Stimulated activated CD4-positive, alpha-beta T cell treated with anti-CD3 and anti-CD28 coated beads, Interleukin-15, amount 100 ng/mL, for 1 hour (primary cell): ENCODE measurements at places on chromosomes 2 and 18.

GRCh38 chr2:208607694-208608093 is 201.1 kb downstream of the PTH2R start:
- DNase-seq, result no peak

GRCh38 chr2:60297296-60298005 is 256.0 kb downstream of the BCL11A start:
- no peak for DNase-seq

- DNase-seq, result no peak
These were observed 1723.7 kb downstream of the SUCLG1 start for GRCh38 chr2:82735336-82735735.

DNA sequence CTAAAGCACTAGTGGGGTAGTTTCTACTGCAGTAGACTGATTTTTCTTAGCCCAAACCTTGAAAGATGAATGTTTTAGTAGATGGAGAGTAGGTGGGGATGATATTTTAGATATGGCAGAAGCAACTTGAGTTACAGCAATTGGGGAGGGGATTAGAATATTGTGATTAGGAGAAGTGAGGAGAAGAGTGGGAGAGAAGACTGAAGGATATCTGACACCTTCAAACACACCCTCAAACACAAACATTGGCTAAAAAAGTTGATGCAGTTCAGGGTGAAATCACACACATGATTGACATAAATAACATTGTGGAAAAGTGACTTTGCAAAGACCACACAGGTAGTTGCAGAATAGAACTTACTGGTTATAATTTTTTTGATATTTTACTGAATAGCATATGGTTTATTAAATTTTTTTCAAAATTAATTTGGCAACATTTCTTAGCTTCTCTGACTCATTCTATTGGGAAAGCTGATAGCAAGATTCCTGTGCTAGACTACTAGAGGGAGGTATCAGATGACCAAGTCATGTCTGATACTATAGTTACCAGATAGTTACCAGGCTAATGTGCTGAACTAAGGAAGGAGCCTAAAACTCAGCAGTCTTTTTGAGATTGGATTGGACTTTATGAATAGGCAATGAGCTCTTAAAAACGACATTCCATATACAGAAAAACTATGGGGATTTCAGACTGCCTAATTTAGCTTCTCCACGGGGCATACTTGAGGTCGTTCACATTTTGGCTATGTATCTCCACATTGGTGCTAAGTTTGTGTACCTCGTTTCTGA is 73.0 kb downstream of the ACTR3 start:
- DNase-seq, result no peak

DNA sequence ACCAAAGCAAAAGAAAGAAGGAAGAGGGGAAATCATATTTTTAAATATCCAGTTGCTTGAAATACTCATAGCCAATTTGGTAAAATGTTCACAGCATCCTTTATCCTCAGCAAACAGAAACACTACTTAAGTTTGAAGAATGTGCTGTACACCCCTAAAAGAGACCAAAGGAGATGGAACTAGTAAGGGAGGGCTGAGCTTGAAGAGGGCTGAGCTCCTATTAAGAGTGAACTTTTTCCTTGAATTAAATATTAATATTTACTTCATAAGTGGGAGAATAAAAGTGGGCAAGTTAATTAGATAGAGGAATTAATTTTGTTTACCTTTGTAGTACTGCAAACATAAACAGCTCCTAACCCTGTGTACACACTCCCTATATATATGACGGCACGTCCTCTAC is 7.0 kb downstream of the EVX2 start:
- DNase-seq, result no peak

- no peak for DNase-seq
These were observed 85.5 kb downstream of the AGPS start for GRCh38 chr2:177478029-177478428.

GRCh38 chr2:9565436-9566153 is 10.0 kb upstream of the ADAM17 start:
- no peak for DNase-seq

DNA sequence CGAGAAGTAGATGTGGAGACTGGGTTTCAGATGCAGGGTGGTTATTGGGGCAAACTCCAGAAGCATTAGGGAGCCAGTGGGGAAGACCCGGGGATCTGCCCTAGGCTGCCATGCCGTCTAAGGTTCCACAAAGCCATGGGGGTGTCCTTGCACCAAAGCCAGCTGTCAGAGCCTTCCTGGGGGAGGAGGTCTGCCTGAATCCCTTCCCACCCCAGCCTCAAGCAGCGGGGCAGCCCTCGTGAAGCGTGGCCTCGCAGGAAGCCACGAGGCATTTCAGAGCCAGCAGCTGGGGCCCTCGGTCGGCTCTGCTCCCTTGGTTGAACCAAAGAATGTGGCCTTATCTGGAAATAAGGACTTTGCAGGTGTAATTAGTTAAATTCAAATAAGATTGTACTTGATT is 51.2 kb upstream of the UBE2F start:
- DNase-seq, result no peak

- no peak for DNase-seq
These were observed 29.3 kb upstream of the SLC40A1 start for GRCh38 chr2:189609853-189610252.

- no peak for DNase-seq
These were observed 18.5 kb upstream of the NMUR1 start for GRCh38 chr2:231548752-231549151.

- DNase-seq, result no peak
These were observed 1059.7 kb downstream of the TSN start for GRCh38 chr2:122815120-122815519.

DNA sequence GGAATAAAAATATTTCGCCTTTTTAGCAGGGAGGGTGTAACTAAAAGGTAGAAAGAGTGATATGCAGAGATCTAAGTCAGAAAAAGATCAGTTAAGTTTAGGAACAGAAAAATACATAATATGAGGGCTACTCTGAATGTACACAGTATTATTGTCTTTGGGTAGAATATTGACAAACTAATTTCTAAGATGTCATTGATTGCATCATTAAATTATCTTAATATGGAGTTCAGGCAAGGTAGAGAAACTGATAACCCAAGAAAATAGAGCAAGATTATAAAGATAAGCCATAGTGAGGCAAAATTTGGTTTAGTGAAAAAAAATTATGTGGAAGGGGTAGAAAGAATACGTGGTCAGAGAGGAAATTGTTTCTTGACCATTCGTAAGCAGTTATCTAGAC is 629.0 kb upstream of the NXPH2 start:
- no peak for DNase-seq

DNA sequence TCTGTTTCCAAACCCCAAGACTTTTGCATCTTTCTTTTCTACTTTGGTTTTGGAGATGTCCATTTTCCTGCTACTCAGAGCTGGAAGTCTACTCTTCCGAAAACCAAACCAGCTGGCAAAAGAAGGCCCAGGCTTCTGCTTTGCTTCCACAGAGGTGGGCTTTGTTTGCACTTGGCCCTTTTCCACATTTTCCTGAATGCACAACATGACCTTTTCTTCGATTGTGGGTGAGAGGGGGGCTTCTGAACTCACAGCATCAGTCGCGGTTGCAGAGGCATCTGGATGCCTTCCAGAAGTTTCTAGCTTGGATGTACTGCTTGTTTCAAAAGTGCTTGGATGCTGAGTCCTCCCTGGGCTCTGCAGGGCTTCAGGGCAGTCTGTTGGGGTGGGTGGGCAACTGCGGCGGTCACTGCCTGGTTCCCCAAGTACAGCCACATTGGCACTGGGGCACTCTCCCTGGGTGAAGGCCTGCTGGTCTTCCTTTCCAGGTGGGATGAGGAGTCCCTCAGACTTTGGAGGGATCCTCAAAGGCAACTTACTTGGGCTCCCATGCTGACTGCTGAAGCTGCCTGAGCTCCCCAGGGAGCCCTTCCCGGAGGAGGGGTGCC is 112.3 kb upstream of the LYPD1 start:
- no peak for DNase-seq

DNA sequence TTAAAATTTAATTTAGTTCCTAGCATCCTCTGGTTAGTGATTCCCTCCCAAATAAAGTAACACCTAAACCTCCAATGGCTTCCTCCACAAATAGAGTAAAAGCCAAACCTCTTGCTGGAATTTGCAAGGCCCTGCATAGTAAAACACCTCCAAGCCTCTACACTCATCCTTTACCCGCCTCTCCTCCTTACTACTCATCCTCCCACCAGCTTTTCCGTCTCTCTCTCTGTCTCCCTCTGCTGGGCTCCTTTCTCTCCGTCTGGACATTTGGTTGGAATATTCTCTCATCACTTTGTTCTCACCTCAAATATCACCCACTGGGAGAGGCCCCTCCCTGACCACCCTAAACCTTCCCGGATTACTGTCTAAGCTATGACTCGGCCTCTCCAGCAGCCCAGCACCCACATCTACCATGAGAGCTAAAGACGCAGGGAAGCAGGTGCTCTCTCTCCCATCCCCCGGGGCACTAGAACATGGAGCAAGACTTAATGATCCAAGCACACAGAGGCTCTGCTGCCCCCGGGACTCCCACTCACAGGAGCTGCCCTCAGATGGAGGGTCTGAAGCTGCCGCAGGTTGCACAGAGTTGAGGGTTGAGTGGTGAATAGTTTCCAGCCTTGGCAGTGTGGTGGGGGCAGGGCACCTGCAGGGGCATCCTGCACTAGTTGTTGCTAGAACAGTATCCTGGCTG is 167.2 kb downstream of the FBXO15 start:
- DNase-seq, result no peak

GRCh38 chr2:77101796-77102452 is 420.3 kb downstream of the LRRTM4 start:
- DNase-seq, result no peak

GRCh38 chr2:40430776-40431599 is 20.9 kb downstream of the SLC8A1 start:
- DNase-seq, result no peak

DNA sequence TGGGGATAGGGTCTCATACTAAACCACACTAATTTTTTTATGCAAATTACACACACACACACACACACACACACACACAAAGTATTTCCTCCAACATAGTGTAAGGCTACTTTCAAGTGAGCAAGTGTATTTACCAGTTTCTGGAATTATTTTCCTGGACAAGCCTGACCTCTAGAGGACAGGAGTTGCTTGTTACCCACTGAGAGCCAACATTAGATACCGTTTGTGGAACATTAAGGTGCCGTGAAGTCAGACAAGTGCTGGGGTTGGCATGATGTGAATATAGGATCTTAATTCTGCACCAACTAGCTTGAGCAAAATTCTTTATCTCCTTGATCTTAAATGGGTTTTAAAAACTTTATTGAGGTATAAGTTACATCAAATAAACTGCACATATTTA is 39.3 kb upstream of the SERPINB2 start:
- DNase-seq, result no peak

GRCh38 chr2:86557836-86558235 is 5.4 kb downstream of the CHMP3 start:
- DNase-seq, result no peak

DNA sequence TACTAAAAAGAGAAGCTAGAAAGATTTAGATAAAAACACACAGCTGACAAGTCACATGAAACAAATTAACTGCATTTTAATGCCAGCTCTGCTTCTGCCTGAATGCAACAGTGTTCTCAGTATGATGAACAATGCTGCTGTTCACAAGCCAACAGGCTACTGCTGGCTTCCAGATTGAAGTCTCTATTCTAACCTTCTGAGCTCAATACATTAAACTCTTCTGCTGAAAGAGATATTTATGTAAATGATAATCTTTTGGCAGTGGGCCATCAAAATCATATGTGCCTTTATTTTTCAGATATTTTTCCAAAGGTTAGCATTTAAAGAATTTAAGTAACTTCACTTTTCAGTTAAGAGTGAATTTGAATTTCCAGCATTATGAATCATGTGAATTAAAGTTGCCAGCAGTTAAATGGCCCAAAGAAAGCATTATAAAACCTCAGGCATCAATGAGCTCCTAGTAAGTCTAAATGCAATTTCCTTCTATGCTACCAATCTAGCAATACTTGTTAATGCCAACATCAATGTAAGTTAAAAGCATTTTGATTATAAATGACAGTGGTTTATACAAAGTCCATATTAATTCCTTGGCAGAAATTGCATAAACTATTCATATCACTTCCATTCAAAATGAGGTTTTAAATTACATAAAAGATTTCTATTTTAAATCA is 72.4 kb downstream of the ID2 start:
- no peak for DNase-seq

- DNase-seq, result no peak
These were observed 465 bp downstream of the SEPTIN10 start for GRCh38 chr2:109613081-109613921.

DNA sequence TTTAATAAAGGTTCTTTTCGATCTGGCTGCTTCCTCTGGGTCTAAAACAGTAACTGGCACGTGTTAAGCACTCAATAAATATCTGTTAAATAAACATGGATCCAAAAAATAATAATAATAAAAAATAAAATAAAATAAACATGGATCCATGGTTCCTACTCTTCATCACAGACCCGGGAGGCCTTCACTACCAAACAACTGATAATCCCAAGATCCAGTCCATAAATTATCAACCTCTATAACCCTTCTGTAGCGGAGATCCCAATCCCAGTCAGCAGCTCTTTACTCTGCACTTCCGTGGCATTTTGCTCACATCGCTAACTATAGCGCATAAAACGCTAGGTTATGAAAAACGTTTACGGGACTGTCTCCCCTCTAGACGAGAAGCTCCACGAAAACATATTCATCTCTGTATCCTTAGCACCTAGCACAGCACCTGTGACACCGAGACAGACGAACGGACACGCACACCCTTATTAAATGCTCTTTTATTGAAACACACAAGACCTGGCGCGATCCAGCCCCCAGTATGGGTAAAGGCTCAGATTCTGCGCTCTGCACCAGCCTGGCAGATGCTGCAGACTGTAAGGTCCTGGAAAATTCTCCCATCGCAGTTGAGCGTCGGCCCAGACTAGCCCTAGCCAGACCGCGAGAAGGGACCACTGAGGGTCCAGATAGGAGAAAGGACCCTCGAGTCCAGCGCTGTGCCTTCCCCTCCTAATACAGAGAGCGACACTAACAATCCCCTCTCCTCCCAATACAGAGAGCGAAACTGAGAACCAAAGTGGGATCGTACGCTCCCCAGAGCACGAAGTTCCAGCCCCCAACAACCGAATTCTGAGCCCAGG is 770 bp downstream of the NBAS start:
- DNase-seq, result no peak

- DNase-seq, result no peak
These were observed 412 bp downstream of the GPD2 start for GRCh38 chr2:156436497-156437085.

DNA sequence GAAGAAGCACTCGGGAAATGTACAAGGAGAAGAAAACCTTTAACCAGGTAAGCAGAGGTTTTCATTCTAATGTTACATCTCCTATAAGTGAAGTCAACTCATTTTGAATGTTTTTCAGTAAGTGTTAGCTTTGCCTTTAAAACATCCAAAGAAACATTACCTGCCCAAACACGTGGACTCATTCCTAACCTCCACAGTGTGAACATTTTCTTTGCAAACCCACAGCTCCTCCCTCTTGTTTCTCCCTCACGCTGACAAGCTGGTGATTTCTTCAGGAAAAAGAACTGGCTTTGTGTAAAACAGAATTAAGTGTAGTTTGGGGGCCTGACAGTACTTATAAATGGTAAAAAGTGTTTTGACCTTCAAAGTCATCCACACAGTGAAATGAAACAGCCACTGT is 72.5 kb downstream of the MTCL1 start:
- no peak for DNase-seq

GRCh38 chr2:17164550-17164949 is 353.7 kb downstream of the RAD51AP2 start:
- no peak for DNase-seq
